ENCODE measurements at places on chromosomes 16 and 17.

DNA sequence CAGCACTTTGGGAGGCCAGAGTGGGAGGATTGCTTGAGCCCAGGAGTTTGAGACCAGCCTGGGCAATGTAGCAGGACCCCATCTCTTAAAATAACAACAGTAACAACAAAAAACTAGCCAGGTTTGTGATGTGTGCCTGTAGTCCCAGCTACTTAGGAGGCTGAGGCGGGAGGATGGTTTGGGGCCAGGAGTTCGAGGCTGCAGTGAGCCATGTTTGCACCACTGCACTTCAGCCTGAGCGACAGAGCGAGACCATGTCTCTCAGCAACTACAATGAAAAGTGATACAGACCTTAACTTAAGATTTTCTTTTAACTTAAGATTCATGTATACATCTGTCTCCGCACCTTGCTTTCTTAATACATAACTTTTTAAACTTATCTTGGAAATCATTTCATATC is 17.2 kb downstream of the NKD1 start:
- no peak for DNase-seq

DNA sequence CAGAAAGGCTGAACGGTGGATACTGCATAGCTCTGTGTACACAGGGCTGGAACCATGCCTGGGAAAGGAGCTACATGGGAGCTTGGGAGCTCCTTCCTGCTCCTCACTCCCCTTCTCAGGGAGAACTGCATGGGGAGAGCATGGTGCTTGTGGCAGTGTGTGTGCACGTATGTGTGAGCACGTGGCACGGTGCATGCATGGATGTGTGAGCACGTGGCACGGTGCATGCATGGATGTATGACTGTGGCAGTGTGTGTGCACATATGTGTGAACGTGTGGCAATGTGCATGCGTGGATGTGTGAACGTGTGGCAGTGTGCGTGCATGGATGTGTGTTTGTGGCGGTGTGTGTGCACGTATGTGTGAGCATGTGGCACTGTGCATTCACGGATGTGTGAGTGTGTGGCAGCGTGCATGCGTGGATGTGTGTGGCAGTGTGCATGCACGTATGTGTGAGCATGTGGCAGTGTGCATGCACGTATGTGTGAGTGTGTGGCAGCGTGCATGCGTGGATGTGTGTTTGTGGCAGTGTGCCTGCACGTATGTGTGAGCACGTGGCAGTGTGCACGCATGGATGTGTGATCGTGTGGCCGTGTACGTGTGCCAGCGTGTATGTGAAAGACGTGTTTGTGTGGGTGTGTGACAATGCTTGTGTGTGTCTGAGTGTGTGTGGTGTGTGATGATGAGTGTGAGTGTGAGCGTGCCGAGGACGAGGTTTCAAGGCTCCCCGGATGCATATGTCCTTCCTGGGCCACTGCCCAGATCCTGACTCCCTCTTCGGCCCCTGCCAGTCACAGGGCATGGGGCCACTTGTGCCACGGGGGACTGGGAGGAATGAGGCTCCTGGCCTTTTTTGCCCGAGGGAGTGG is 52.4 kb upstream of the JPH3 start:
- DNase-seq, result no peak

DNA sequence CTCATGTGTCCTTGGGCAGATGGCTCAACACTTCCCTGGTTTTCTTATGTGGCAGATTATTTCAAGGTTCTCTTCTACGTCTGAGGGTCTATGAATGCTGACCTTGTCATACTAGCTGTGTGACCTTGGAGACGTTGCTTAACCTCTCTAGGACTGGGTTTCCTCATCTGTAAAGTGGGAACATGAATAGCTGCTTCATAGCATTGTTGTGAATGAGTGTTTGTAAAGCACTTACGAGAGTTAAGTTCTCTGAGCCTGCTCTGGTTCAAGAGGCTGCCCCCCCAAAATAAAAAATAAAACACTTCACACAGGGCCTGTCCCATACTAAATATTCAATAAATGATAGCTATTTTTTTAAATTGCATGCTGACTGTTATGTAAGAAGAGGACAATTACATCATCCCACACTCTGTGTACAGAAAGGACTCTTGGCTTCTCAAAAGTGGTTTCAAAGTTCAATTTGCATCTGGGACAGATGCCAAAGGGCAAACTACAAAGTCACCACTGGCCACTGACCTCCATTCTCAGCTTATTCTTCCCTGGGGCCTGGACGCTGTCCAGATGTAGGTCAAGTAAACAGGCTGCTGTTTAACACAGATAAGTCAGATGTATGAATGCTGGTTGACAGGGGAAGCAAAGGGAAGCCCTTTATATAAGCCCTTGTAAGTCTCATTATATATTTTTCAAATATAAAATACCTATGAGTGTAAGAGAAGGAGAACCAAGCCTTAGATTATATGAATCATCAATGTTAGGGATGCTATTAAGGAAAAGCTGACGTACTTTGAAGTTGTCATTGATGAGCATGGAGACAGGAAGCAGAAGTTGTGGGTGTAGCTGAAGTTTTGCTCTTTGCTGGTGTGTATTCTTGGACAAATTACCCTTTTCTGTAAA is 15.4 kb upstream of the NDEL1 start:
- DNase-seq, result no peak

DNA sequence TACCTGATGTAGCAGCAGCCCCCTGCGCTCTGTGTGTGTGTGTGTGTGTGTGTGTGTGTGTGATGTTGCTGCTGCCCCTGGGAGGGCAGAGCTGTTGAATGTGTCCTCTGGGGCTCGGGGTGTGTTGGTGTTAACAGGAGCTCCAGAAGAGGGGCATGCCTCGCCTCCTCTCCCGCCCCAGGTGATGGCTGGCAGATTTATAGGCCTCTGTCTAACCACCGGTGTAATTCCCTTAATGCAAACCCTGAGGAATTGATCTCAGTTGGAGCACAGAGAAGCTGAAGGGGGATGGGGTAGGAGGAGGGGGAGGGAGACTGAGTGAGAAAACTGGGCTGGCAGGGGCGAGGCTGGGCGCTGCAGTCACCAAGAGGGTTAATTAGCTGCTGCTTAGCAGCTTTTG is 10.0 kb downstream of the CACNA1G start:
- DNase-seq, result no peak

DNA sequence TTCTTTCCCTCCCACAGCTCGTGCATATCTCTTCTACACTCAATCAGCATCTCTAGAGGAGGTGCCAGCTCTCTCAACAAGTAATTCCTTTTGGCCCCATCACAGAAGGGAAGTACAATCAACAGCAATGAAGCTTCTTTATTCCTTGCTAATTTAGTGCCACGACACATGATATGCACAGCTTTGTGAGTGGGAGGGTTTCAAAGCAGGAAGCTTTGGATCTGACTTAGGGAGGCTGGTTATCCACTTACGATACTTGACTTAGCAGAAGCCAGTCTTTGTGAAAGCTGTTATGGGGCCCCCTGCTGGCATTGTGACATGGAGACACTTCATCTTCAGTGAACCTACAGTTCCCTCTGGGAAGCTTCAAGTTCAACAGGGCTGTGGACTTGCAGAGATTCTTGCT is 81.0 kb downstream of the TMEM100 start:
- DNase-seq, result peak; percentile 20

GRCh38 chr16:425740-426114 is 278 bp downstream of the RAB11FIP3 start:
- peak; percentile 56 for DNase-seq

DNA sequence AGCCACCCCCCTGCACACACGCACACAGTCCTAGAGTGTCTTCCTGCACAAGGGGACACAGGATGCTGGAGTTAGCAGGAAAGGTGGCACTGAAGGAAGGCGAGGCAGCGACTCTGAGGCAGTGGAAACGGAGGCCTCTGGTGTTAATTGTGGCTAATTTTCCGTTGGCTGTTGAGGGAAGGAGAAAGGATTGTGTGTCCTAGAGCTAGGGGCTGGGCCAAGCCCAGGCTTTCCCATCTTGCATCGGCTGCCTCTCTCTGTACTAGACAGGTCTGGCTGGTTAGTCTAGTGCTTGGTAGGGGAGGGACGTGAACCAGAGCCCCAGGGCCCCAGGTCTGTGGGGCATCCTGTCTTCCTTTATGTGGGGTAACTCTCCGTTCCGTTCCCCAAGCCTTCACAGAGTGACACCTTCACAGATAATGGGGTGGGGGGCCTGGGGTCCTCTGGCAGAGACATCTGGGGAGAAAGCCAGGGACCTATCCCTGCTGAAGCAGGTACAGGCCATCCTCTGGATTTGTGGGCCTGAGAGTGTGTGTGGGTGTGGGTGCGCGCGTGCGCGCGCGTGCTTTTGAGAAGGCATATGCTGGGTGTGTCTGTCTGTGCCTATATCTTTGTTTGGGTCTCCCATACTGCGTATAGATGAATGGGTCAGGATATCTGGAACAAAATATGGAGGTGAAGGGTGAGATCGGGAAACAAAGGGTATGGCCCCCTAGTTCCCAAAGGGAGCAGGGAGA is at the start of gene CHD3:
Gene CHD3 (plus strand): TSS at position 606 of the 737 bp plus-strand sequence. CDS start 212 bp downstream, outside the sequence.
- DNase-seq, result peak; percentile 69

DNA sequence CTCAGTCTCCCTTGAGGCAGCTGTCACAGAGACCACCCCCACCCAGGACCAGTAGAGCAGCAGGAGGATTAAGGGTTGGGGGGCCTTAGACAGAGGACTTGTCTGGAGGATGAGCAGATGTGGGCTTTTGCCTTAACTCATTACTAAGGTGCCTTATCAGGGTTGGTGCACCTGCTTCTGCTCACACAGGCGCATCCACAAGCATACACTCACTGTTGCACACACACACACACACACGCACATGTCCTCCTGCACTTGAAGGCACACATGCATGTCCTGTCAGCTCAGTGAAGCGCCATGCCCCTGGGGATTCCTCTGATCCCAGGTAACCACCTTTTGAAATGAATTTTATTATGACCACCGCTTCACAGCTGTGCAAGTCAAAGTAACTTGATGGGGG is 1.2 kb downstream of the GFAP start:
- DNase-seq, result no peak

DNA sequence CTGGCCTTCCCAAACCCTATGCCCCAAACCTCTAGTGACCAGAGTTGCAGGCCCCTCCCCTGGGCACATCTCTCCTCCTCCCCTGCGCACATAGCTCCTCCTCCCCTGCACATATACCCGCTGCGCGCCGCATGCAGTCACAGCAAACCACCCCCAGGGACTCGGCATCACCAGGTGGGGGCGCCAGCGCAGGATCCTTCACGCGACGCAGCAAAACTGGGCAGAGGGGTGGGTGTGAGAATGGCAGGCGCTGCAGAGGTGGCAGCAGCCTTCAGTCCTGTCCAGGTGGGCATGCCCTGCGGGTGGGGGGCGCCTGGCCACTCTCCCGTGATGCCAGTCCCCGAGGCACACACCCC is 5.6 kb downstream of the CORO6 start:
- DNase-seq, result peak; percentile 94

DNA sequence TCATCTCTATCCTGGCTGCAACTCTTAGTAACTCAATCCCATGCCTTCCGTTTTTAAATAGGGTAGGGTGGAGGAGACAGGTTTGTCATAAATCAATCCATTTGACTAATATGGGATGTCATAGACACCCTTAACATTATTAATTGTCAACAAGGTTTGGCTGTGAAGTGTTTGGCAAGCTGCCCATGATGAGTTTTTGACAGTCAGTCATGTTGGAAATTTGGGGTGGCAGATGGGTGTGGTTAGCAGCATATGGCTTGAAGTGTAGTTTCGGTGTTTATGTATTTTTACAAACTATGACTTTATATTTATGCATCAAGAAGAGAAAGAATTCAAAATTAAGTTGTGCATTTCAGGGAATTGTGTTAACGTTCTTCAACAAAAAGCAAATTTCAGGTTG is 221.8 kb upstream of the CDH5 start:
- DNase-seq, result no peak

DNA sequence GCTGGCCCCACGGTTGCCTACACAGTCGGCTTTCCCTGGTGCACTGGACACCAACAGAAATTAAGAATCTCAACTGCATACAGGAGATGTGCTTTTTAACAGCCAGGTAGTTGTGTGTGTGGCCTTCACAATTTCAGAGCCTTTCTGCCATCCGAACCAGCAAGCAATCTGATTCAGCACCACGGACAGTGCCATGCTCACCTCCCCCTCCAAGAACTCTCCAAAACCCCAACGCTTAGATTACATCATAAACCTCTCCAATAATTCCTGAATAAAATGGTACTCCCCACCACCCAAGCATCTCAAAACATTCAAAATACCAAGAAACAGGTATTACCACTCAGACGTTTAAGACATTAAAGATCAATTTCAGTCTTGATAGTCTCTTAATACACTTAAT is 31.8 kb downstream of the USP7 start:
- DNase-seq, result peak; percentile 49

DNA sequence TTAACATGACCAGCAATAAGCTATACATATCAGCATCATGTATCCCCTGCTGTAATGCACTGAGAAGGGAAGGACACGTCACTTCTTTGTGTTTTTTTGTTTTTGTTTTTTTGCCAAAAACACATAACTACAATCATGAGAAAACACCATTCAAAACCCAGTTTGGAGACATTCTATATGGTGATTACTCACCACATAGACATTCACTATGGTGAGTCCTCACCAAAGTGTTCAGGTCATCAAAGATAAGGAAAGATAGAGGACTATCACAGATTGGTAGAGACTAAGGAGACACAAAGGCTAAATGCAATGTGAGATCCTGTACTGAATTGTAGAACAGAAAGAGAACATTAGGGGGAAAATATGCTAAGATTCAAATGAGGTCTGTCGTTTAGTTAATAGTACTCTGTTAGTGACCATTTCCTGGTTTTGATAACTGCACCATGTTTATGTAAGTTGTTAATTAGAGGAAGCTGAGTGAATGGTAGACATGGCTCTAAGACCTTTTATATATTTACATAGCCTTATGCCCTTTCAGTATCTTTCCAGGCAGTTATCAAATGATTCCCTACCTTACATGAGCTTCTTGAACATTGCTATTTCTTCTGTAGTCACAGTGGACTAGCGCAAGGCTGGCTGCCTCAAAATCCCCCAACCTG is 46.6 kb downstream of the PIK3R5 start:
- no peak for DNase-seq

DNA sequence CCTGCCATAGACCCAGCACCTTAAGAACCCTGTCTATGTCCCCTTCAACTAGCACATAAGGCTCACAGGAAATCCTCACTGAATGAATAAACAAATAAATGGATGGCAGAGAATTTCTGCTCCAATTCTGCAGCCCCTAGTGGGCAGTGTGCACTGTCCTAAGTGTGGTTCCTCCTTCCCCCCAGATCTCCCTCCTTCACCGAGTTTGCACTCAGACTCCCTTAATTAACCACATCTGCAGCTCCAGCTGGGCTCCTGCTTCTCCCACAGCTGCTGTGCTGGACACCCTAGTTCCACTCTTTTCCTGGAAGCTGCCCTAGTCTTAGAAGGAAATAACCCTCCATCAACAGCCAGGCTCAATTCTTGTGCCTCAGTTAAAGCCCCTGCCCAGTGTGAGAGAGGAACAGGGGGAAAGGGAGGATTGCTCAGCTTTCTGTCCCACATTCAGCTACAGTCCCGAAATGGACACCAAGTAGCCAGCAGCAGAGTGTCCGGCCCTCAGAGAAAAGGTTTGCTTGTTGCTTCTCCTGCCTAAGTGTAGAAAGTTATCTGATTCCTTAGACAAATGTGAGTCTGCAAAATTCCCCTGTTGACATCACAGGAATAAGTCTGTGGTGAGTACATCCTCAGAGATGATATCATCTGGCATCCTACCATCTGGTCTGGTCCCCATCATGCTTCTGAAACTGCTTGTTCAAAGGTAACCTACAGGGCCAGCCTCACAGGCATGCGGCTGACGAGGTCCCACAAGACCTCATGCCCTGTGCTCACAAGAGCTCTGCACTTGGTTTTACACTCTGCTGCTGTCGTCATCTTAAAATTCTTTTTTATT is 12.3 kb downstream of the LRRC3C start:
- peak; percentile 38 for DNase-seq

All from activated naive CD4-positive, alpha-beta T cell treated with anti-CD3 and anti-CD28 coated beads, Interleukin-2, amount 50 U/mL, for 16 hours (primary cell).